ENCODE measurements at places on chromosomes 12 and 14.

DNA sequence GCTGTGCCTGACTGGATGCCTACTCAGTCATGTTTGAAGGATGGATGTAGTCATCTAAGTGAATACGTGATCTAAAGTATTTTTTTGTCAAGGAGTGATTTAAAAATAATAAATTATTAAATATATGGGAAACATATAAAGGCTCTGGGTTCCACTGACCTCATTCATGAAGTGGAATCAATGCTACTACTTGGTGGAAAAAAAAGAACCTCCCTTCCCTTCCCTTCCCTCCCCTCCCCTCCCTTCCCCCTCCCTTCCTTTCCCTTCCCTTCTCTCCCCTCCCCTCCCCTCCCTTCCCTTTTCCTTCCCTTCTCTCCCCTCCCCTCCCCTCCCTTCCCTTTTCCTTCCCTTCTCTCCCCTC is 162.7 kb downstream of the ESRRB start:
- no peak for DNase-seq

DNA sequence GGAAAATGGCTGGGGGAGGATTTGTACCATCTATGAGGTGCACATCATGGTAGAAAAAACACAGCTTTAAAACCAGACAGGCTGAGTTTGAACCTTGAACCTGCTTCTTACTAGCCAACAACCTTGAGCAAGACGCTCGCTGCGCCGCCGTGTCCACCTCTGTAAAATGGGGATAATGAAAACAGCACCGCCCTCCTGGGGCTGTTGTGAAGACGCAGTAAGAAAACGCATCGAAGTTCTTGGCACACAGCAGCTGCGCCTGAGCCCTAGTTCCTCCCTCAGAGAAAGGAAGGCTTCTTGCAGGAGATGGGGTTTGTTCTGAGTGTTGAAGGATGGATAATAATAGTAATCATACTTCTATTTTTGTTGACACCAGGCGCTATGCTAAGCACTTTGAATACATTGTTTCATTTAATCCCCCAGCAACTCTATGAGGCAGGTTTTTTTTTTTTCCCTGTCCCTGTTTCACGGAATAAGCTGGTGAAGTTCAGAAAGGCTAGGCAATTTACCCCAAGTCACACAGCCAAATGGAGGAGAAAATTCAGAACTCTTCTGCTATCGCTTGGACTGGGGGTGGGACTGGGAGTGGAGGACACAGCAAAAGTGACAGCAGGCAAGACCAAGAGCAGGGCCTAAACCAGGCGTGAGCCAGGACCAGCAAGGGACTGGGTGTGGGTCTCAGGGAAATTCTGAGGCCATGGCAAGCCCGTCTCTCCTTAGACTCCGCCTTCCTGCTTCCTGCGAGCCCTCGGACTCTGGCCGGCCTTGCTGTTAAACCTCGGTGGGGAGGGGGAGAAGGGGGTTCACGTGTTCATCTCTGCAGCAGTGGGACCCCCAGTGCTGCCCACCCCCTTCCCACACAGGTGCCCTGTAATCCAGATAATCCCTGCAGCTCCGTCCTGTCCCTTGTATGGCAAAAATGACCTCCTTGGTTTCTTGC is 97.5 kb downstream of the LRRC74A start:
- no peak for DNase-seq

GRCh38 chr12:10339053-10339840 is 31.6 kb downstream of the KLRD1 start:
- no peak for DNase-seq

GRCh38 chr12:108066583-108067577 is 62.2 kb upstream of the WSCD2 start:
- no peak for DNase-seq

GRCh38 chr12:69388371-69388770 is 28.8 kb downstream of the YEATS4 start:
- no peak for DNase-seq

- no peak for DNase-seq
Measured at GRCh38 chr12:28800129-28800528, 348.9 kb upstream of the FAR2 start.

- no peak for DNase-seq
Measured at GRCh38 chr12:53950789-53951576, 3.7 kb upstream of the HOXC12 start.

- no peak for DNase-seq
Measured at GRCh38 chr12:76276499-76277151, 71.6 kb downstream of the BBS10 start.
